ENCODE measurements at places on chromosomes 2 and 18.
A peak's percentile ranks its signal among the peaks of the same experiment; 100 is the strongest.

DNA sequence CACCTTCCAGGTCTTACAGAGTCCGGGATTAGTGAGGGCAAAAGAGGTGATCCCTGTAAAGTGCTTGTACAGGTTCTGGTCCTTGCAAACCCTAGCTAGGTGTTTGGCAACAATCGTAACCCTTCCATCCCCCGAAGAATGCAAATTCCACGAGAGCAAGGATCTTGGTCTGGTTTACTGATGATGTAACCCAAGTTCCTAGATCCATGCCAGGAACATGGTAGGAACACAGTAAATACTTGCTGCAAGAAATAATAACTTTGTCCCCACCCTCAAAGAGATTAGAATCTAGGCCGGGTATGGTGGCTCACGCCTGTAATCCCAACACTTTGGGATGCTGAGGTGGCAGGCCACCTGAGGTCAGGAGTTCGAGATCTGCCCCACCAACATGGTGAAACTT is 6.8 kb upstream of the NEU2 start:
- no peak for DNase-seq

DNA sequence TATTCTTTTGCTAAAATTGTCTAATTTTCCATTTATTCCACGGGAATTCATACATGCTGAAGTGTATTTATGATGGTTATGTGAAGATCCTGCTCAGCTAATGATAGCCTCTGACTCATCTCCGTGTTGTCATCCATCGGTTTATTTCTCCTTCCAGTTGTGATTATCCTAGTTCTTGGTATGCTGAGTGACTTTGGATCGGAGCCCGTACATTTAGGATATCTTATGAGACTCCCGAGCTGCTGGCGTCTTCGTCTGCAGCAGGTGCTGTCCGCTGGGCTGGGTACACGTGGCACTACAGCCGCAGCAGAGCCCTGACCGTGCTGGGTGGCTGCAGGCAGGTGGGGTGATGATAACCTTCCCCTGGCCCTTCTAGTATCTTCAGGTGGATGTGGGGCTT is 40.1 kb upstream of the GALR1 start:
- no peak for DNase-seq

GRCh38 chr18:9526458-9526857 is 51.1 kb downstream of the RALBP1 start:
- DNase-seq = no peak

- DNase-seq = no peak
Measured at GRCh38 chr2:12970861-12971260, 254.1 kb downstream of the TRIB2 start.

DNA sequence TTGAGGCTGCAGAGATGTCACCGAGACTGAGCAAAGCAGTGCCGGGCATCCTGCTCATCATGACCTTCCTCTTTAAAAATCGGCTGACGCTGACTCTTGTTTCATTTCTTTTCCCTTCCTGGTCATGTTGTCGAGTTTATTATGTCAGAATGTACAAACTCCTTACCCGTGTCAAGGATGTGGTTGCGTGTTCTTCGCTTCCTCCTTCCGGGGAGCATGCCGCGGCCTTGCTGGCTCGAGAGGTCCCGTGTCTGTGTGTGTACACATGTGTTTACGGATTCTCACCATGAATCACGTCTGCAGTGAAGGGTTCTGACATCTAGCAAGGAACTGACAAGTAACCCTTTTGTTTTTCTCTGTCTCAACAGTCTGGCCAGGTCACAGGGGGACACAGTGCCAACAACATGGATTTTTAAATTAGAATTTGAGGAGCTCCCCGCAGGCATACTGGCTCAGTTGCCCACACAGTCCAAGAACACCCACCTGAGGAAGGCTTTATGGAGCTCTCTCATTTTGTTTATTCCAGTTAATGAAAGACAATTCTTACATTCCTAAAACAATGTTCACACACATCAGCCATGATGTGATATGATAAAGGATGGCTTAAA is 60.2 kb downstream of the MYT1L start:
- no peak for DNase-seq

- DNase-seq = no peak
Measured at GRCh38 chr18:60311676-60312360, 60.8 kb downstream of the MC4R start.

GRCh38 chr18:53254265-53254664 is 914.3 kb downstream of the DCC start:
- DNase-seq = no peak

GRCh38 chr2:236814593-236814992 is 245.0 kb downstream of the ACKR3 start:
- DNase-seq = no peak

DNA sequence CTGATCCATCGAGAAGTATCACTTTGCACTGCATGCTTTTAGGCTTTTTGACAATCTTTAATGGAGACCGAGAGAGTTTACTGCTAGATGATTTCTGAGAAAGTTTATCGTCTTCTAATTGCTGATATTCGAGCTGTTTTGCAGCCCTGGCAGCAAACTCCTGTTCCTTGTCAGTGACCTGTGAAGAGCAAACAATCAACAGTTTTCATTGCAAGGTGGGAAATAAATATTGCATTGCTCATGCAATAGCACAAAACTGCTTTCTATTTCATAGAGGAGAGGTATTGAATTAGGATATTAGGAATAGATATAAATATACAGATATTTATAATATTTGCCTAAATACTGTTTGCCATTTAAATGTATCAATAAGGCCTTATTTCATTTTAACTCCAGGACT is 65.5 kb downstream of the EPB41L3 start:
- DNase-seq = no peak

DNA sequence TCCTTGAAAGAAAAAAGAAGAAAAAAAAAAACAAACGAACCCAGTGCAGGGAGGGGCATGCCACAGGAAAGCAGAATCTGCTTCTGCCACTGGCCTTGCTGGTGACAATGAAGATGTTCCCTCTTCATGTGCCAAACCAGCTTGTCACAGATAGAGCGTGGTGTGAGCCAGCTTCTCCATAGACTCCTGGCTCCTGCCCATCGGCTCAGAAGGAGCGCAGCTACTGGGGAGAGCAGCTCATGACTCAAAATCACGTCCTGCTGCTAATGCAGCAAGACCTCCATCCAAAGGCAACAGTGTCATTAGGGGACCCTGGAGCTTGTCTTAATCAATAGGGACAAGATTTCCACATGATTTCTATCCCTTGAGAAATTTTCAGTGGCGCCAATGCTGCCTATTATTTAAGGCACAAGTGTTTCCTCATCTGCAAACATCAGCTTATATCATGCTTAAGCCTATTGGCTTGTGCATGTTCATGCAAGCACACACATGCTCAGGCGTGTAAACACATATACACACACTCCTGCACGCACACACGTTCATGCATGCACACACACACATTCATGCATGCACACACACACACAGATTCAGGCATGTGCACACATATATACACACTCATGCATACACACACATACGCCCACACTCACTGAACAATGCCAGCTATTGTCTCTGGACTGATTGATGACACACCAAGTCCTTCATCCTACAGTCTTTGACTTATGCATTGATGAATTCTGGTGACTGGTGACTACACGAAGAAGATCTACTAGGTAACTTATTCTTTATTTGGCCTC is 682.0 kb upstream of the ID2 start:
- DNase-seq = no peak

DNA sequence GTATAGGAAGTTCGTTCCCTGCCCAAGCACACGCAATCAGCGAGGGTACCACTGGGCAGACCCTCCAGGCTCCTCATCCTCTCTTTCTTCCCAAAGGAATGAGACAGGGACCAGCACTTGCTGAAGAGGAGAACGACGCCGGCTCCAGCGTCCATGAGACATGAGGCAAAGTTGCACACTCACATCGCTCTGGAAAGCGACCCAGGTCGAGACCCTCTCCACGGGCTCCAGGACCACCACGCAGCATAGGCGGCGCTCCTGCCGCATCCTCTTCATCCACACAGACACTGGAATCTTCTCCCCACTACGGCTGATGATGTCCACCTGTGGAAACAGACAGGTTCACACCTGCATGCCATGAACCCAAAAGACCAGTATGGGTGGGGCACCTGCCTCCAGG is 10.8 kb downstream of the PASK start:
- no peak for DNase-seq

GRCh38 chr2:24049485-24050021 is at the start of gene FKBP1B:
Gene FKBP1B, plus strand, starts transcription at chr2:24049741. Its CDS starts 109 bp downstream, at chr2:24049850.
- peak; percentile 47 for DNase-seq

- DNase-seq = peak; percentile 30
Measured at GRCh38 chr2:179268277-179268925, 3.8 kb upstream of the SESTD1 start.

DNA sequence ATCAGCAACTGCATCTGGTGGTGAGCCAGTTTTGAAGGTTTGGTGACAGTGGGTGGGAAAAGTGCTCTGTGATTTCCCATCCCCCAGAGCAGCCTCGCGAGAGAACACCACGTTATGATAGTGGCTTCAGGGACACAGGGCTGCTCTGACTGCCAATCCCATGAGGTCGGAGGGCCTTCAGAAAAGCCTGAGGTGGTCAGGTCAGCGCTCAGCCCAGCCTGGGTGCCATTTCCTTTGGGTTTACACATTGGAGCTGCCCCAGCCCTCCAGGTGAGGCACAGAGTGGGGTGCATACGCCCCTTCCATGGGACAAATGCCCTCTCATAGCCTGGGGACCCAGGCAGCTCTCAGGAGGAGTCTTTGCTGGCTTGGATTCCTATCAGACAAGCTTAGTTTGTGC is 126.8 kb downstream of the KCTD1 start:
- no peak for DNase-seq

GRCh38 chr2:168895771-168896170 is 5.3 kb upstream of the G6PC2 start:
- DNase-seq = no peak

- no peak for DNase-seq
Measured at GRCh38 chr2:103789381-103790095, 1027.7 kb downstream of the TMEM182 start.

GRCh38 chr2:191152482-191153240 is 1.9 kb upstream of the STAT4 start:
- DNase-seq = no peak

- DNase-seq = no peak
Measured at GRCh38 chr2:168450732-168451131, 5.3 kb upstream of the CERS6 start.

DNA sequence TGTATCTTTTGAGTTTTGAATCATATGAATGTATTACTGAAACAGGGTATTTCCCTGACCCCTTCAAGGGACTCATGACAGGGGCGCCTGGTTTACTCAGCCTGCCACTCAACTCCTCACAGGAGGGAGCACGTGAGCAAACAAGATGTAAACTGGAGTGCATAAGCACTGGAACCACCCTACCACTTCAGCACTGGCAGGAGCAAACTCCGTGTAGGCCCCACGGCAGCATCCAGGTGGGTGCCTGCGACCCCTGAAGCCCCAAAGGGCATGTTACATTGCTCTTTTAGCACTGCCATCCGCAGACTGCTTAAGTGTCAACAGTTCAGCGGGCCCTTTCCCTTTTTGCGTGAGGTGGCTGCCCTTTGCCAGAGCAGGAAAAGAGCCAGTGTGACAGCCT is 8.2 kb upstream of the DAPL1 start:
- DNase-seq = no peak

DNA sequence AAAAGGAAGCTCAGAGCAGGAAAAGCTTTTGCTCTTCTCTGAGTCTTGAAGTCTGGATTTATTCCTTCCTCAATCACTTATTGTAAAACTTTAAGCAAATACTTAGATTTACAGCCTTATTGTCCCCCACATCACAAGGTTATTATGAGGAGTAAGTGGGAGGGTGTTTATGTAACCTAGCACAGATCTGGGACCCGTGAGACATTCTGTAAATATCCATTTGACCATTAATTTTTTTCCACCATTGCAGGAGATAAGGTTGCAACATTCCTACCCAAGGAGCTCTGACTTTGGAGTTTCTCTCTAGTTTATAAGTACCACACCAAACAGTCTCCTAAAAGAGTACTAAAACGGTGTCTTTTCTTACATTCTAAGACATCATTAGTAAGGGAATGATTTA is 52.1 kb upstream of the CTIF start:
- no peak for DNase-seq

GRCh38 chr2:63652652-63652985 is 63.9 kb downstream of the MDH1 start:
- DNase-seq = no peak

GRCh38 chr2:26438926-26439325 is 37.2 kb downstream of the DRC1 start:
- no peak for DNase-seq

GRCh38 chr18:78792094-78792493 is 187.5 kb upstream of the SALL3 start:
- no peak for DNase-seq

DNA sequence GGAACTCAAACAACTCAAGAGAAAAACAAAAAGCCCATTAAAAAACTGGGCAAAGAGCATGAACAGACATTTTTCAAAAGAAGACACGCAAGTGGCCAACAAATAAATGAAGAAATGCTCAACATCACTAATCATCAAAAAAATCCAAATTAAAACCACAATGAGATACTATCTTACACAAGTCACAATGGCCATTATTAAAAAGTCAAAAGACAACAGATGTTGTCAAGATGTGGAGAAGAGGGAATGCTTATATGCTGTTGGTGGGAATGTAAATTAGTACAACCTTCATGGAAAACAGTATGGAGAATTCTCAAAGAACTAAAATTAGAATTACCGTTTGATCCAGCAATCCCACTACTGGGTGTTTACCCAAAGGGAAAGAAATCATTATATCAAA is 15.1 kb downstream of the LMAN1 start:
- no peak for DNase-seq

GRCh38 chr2:160842286-160842685 is 317.9 kb upstream of the TANK start:
- no peak for DNase-seq

DNA sequence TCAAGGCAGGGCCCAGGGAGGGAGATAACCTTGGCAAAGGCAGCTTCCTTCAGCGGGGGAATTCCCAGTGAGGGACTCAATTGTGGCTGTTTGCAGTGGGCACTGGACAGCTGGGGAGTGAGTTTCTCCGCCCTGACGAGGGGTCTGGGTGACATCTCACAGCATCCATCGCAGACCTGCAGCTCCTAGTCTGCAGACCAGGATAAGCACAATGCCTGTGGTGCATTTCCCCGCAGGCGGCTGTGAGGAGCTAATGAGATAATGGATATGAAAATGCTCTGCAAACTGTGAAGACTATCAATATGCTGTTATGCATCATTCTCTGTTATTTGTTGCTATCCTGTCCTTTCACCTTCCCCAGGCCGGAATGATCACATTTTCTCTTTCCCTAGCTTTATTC is 30.0 kb upstream of the CYP1B1 start:
- no peak for DNase-seq
